ENCODE measurements at places on chromosomes 13 and 19. TPM values are rescaled to one million over a fixed set of nuclear protein-coding genes. Genes with fewer than 3 reads are reported as not detected.

PROSER3 gene
- 39.5 TPM for total RNA-seq

OR10H1 gene
- not detected for total RNA-seq

KLK4 gene
- not detected for total RNA-seq

CEACAM3 gene
- total RNA-seq: not detected

RINL gene
- total RNA-seq: 48.9 TPM

DNA sequence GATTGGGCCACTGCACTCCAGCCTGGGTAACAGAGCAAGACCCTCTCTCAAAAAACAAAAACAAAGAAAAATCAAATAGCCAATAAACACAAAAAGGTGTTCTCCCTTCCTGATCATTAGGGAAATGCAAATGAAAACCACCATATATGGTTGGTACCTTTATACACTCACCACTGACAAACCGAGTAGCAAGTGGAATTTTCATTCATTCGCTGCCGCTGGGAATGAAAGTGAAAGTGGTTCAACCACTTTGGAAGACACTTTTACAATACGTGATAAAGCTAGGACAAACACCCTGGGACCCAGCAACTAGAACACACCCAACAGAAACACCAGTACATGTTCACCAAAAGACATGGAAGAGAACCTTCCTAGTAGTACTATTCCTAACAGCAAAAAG lies 21.0 kb downstream of the GRIK5 start:
- DNase-seq: peak; percentile 48
- no peaks in the 10 kb centered on the region for H3K27me3 ChIP-seq
- no peak overlapping the region for H3K27ac ChIP-seq
- no peaks in the 10 kb centered on the region for H3K4me1 ChIP-seq
- no peak overlapping the region for H3K4me3 ChIP-seq

- peak overlapping the region; percentile 91 for H3K27ac ChIP-seq
- DNase-seq: peak; percentile 48
- peaks cover 86% of the 10 kb centered on the region for H3K4me1 ChIP-seq
- H3K36me3 ChIP-seq: peaks cover 20% of the 10 kb centered on the region
Measured at GRCh38 chr19:48329167-48329891, 4.0 kb downstream of the EMP3 start.

DNA sequence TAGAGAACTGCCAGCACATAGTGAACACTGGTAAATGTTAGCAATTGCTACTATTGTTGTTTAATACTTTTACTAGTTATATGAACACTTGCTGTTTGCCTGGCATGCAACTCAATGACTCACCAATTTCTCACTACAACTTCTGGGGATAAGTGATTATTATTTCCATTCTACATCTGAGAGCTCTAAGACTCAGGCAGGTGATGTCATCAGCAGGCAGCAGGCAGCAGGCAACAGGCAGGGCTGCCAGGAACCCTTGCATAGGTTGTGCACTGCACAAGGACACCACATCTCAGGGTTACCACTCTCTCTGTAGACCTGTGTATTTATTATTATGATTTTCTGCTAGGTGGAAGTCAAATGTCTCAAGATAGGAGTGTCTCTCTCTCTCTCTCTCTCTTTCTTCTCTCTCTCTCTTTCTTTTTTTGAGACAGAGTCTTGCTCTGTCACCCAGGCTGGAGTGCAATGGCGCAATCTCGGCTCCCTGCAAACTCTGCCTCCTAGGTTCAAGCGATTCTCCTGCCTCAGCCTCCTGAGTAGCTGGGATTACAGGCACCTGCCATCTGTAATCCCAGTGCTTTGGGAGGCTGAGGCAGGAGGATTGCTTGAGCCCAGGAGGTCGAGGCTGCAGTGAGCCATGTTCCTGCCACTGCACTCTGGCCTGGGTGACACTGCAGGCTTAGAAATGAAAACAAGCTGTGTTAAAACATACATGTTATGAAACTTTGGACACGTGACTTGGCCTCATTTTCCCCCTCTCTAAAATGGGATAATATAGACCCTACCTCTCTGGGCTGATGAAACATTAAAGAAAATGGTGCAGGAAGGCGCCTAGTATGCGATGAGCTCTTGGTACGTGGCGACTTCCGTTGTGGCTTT lies 22.7 kb downstream of the HPN start:
- no peak overlapping the region for H3K27ac ChIP-seq
- H3K27me3 ChIP-seq: no peaks in the 10 kb centered on the region
- H3K4me3 ChIP-seq: no peak overlapping the region
- DNase-seq: no peak
- H3K4me1 ChIP-seq: peaks cover 6% of the 10 kb centered on the region

DNA sequence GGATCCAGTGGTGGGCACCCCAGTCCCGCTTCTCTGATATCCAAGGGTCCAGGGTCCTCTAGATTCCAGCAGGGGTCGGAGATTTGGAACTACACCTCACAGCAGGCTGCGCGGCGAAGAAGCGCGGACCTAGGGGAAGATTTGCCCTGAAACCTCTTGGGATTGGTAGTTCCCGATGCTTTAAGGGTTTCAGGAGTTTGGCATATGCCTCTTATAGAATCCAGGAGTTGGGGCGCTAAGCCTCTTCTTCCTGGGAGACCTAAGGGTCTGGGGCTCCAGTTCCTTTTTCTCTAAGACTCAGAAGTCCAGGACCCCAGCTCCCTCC lies 349 bp downstream of the BCL2L12 start:
- peak overlapping the region; percentile 87 for H3K27ac ChIP-seq
- H3K4me3 ChIP-seq: peak overlapping the region; percentile 64
- H3K27me3 ChIP-seq: no peaks in the 10 kb centered on the region
- peaks cover 38% of the 10 kb centered on the region for H3K4me1 ChIP-seq
- peaks cover 16% of the 10 kb centered on the region for H3K36me3 ChIP-seq

GRCh38 chr13:43787518-43787891 lies 733 bp upstream of the ENOX1 start:
- H3K4me1 ChIP-seq: peaks cover 13% of the 10 kb centered on the region
- no peaks in the 10 kb centered on the region for H3K36me3 ChIP-seq
- H3K4me3 ChIP-seq: no peak overlapping the region
- no peak for DNase-seq

- H3K36me3 ChIP-seq: no peaks in the 10 kb centered on the region
- H3K4me1 ChIP-seq: no peaks in the 10 kb centered on the region
- no peak for DNase-seq
Measured at GRCh38 chr13:75647126-75647784, 11.1 kb downstream of the LMO7 start.
